AG20443 (cell line): ENCODE measurements at places on chromosomes 13 and 19.

DNA sequence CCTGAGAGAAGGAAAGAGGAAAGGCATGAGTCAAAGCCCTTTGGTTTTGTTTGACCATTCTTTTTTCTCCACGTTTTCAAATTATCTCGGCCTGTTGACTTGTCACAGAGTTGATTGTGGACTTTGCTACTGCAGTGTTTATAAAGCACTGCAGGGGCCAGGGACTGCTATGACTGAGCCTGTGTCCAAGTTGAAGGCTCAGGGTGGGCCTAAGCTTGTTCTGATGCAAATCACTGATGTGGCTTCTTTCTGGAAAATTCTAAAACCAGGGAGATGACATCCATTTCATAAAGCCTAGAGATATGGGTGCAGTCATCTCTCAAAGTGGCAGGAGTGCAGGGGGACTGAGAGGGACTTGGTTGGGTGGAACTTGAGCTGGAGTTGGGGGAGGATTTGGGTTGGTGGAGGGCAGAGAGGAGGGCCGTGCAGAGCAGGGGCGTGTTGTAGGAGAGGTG, 1.2 kb upstream of the CXCL17 start:
- no peak for DNase-seq

DNA sequence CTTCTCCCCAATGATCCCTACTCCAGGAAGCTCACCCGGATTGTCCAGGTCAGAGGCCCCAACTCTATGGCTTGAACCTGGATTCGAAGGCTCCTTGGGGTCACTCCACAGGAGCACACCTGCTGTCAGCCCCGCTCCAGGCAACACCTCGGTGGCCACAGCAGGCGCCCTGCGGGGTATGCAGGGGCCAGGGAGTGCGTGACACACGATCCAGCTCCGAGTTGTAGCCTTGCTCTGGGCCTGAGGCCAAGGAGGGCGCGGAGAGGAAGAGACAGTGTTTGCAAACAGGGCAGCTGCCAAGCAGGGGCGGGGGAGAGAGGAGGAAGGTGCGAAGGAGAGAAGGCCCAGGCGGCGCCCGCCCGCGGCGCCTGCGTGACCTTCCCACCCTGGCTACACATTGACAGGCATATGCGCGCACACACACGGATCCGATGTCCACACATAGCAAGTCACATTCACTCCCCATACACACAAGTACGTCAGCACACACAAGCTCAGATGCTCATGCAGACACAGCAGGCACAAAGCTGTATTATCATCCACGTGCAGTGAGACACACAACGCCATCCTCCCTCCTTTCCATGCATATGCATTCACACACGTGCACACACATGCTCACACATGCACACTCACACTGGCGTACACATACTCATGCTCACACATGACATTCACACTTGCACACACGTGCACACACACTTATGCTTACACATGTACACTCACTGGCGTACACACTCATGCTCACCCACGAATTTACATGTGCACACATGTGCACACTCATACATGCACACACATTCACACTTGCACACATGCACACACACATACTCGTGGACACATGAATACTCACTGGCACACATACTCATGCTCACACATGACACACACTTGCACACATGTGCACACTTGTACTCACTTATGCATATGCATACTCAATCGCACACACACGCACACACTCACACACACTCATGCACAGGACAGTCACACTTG, 10.4 kb downstream of the SBK2 start:
- DNase-seq = peak; percentile 73

DNA sequence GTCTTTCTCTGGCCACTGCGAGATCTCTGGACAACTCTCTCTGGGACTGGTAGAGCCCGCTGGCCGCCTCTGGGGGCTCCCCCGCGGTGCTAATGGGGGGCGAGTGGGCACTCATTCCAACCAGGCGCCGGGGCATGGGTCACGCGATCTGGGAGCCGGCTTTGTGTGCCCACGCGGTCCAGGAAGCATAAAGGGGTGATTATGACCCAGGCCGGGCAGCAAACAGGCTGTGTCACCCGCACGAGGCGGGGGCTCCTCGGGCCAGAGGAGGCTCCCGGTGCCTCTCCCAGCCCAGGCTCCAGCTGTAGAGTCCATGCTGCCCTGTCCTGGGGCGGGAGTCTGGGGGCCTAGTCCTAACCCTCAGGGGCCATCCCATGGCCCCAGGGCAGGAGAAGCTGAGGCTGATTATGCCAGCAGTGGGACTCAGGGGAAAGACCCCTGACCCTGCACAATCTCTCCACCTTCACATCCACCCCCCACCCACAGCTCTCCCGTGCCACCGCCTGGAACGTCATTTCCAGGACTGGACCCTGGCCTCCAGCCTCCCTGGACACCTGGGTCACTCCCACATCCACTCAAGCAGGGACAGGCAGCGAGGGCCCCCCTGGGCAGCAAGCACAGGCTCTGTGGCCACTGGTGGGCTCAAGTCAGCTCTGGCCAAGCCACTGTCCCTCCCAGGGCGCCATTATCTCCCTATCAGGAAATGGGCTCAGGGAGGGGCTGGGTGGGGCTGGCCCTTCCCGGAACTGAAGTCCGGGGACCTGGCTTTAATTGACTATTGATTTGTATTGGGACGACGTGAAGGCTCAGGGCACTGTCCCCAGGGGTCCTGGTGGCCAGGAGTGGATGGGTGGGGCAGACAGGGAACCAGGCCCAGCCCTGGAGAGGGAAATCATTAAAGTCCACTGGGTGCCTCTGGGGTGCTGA, 50.0 kb downstream of the PTPRS start:
- no peak for DNase-seq

DNA sequence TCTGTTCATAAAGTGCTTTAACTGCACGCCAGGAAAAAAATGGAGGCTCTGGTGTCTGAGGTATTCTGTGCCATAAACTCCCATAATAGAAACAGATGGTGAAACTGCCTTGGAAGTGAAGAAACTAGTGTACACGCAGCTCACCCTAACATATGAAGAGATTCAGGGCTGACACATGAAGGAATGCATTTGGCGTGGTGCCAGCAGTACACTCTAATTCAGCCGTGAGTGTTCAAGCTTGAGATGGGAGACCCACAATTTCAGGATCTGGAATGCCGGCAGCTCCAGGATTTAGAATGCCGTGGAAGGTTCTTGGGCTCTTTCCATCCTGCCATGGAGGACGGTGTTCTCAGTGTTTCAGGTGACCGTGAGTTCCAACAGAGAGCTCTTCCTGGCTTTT, 478.4 kb downstream of the TSHZ3 start:
- DNase-seq = no peak

- DNase-seq = no peak
Observed at GRCh38 chr13:20403826-20404225, 121.8 kb downstream of the CRYL1 start.

DNA sequence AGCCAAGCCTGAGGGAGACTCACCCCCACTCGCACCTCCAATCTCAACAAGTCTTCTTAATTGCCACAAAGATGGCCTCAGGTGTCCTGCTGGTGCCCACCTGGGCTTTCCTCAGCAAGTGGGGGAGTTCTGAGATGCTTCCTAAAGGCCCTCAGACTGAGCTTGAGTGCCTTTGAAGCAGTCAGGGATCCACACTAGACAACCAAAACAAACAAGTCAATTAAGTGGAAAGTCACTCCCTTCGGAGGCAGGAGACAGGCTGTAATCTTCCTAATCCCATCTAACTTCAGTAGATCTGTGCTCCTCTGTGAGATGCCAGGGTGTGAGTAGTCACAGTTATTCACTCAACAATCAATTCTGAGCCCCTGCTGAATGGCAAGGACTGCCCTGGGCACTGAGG, 68.3 kb upstream of the SERP2 start:
- no peak for DNase-seq

DNA sequence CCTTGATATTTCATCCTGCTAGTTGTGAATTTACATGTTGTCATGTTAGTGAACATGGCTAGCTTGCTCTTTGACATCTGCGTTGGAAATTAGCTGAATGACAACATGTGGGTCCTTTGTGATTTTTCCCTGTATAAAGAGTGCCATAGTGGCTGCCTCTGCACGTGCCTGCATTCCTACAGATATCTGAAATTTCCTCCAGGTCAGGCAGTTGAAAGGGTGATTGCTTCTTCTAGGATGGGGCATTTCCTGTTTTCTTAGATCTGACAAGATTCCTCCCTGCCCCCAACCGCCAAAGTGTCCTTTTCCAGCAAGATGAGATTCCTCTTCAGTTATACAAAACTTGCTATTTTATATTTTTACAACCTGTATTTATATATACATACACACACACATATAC, 8.8 kb downstream of the ZNF525 start:
- DNase-seq = no peak

DNA sequence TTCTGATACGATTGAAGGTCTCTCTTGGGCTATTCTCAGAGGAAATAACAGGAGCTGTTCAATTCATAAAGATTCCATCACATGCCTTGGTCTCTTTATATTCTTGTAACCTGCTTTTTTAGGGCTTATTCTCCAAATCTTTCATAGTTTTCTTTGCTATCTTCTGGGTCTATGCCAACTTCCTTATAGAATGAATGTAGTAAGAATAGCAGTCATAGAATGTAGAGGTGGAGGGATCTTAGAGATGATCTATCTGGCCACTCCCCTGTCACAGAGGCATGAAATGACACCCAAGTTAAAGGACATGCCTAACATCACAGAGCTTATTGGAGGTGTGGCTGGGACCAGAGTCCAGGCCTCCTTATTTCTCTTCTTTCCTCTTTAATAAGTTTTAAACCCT, 13.2 kb downstream of the LCP1 start:
- DNase-seq = no peak

DNA sequence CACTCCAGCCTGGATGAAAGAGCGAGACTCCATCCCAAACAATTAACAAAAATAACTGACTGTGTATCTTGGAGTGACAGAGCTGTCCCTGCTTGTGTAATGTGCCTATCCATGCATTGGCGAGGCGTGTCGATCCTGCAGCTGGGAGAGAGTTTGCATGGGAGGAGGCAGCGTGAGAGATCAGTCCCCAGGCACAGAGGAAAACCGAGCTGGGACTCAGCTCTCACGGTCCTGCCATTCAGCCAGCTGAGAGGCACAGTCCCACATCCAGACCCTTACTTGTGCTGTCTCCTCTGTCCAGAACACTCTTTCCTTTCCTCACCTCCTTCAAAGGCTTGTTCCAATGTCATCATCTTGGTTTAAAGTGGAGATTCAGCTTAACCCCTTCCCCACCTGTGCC, 11.9 kb upstream of the SULT2B1 start:
- no peak for DNase-seq

DNA sequence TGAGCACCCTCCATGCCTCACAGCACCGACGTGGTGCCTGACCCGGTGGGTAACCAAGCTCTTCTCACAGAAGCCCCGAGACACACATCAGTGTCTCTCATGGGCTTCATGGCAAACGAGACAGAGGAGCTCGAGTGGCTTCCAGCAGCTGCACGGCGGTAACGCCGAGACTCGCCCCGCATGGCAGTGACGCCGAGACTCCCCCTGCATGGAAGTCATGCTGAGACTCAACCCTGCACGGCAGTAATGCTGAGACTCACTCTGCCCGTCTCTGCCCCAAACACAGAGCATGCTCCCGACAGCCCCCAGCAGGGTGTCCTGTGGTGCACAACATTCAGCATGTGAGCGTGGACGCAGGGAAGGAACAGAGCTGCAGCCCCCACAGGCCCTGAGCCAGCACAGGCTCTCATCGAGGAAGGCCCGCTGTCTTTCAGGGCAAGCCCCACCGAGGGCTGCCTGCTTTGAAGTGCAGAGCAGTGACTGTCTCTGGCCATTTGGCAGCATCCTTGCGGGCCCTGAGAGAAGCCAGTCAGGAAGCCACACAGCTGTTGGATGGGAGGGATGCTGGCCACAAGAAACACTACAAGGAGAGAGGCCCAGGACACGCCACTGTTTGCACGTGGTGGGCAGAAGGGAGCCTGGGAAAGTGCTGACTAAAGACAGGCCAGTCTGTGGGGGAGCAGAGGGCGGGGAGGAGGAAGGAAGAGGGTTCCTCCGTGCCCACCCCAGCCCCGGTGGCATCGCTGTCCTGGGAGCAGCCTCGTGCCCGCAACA, 9.5 kb downstream of the GAS6 start:
- peak; percentile 69 for DNase-seq

- DNase-seq = peak; percentile 32
Observed at GRCh38 chr13:60431108-60431700, 34.2 kb downstream of the TDRD3 start.

GRCh38 chr13:80840316-80840976, 499.5 kb upstream of the SPRY2 start:
- no peak for DNase-seq

DNA sequence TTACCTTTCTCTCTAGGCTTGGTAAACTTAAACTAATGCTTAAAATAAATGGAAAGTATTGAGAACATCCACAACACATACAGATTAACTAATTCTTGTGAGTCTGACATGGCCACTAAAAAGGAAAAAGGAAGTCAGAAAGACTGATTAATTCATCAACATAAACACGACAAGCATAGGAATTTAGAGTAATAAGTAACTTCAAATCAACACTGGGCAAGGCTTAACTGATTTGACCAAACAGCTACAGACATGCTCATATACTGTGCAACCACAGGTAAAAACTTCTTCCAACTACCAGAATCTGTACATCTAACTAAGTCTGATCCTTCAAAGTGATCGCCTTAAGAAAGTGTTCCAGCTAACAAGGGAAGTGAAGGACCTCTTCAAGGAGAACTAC, 20.5 kb downstream of the UGGT2 start:
- no peak for DNase-seq

DNA sequence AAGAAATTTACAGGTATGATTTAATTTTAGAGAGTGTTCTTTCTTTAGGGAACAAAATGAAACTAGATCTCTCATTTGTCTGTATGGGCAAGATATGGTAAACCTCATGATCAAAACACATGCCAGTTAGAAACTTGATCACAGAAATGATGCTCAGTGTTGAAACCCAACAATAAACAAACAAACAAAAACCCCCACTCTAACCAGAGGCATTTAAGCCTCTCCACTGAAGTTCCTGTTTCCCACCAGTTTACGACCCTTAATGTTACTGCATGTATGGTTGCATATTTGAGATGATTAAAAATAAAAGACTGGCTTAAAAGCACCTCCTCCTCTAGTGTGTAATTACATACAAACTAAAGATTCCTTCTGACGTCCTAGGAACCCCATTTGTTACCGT, 293.3 kb upstream of the MAB21L1 start:
- no peak for DNase-seq

- DNase-seq = no peak
Observed at GRCh38 chr19:30896554-30896953, 452.7 kb downstream of the TSHZ3 start.

- DNase-seq = no peak
Observed at GRCh38 chr13:44565881-44566280, 10.2 kb downstream of the TSC22D1 start.
